ENCODE measurements at places on chromosomes 11 and 22. TPM values are rescaled to one million over a fixed set of nuclear protein-coding genes. Genes with fewer than 3 reads are reported as not detected.

- peaks cover 9% of the 10 kb centered on the region for H3K4me1 ChIP-seq
- no peaks in the 10 kb centered on the region for H3K36me3 ChIP-seq
- H3K27ac ChIP-seq: no peak overlapping the region
- no peaks in the 10 kb centered on the region for H3K27me3 ChIP-seq
Measured at GRCh38 chr11:20038412-20038811, 121.9 kb downstream of the DBX1 start.

GRCh38 chr11:70371241-70371640, 27.1 kb upstream of the CTTN start:
- peaks cover 25% of the 10 kb centered on the region for H3K36me3 ChIP-seq
- H3K4me3 ChIP-seq: no peak overlapping the region
- no peak for DNase-seq
- H3K4me1 ChIP-seq: no peaks in the 10 kb centered on the region

GRCh38 chr22:47835726-47836125, 1073.3 kb downstream of the TBC1D22A start:
- no peaks in the 10 kb centered on the region for H3K4me1 ChIP-seq

DNA sequence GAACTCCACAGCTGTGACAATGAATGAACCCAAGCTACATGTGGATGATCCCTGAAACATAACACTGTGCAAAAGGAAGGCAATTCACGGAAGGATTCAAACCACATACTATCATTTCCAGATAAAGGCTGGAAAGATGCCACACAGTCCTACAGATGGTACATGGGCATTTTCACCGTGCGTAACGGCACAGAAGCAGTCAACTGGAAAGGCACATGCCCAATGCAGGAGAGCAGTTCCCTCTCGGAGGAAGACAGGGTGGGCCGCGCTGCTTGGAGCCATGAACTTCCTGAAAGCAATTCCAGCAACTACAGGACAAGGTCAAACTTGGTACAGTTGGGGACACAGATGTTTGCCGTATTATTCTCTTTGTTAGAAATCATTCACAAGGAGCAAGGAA, 103.7 kb downstream of the SHANK2 start:
- H3K4me3 ChIP-seq: no peak overlapping the region
- DNase-seq: no peak
- H3K36me3 ChIP-seq: no peaks in the 10 kb centered on the region
- no peaks in the 10 kb centered on the region for H3K27me3 ChIP-seq

The XKR3 gene
- not detected for total RNA-seq

DNA sequence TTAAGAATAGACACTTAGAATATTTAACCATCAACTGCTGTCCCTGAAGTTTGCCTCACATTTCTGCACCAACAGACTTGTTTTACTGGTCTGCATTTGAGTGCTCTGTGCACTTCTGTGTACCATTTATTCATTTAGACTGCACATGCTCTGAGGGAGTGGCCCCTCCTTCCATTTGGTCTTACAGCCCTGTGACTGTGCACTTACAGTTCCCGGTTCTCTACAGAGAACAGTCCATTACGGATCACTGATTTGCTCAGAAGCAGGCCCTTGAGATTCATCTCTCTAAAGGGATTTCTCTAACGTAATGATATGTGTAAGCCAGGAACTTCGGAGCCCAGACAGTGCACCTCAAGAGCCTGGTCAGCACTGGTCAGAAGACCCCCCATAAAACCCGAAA, 247.3 kb upstream of the BLID start:
- H3K4me1 ChIP-seq: no peaks in the 10 kb centered on the region
- no peak overlapping the region for H3K4me3 ChIP-seq
- H3K27ac ChIP-seq: no peak overlapping the region
- DNase-seq: no peak
- no peaks in the 10 kb centered on the region for H3K36me3 ChIP-seq

DNA sequence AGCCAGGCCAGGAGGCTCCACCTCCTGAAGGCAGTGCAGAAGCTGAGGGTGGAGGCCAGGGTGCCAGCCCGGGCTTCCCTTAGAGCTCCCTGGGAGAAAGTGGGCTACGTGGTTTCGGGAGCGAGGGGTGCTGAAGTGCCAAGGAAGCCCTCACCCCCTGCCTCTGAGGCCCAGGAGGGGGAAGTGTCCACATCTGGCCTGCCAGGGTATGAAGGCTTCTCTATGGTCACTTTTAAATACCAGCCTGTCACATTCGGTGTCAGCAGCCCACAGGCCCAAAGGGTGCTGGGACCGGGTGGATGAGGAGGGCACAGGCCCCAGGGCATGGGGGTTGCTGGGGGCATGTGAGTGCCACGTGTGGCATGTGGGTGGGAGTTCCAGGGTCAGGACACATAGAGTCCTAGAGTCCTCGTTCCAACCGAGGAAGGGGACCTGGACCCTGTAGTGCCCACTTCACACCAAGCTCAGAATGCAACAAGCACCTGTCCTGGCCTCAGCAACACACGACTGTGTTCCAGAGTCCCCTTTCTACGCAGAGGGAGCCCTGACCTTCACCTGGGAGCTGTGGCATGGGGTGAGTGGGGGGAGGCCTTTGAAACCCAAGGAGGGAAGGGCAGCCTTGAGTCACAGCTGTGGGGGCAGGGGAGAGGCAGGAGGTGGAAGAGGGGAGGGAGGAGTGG, 1.7 kb downstream of the SHISA8 start:
- no peaks in the 10 kb centered on the region for H3K36me3 ChIP-seq
- peaks cover 8% of the 10 kb centered on the region for H3K4me1 ChIP-seq
- no peak for DNase-seq
- H3K4me3 ChIP-seq: no peak overlapping the region

DNA sequence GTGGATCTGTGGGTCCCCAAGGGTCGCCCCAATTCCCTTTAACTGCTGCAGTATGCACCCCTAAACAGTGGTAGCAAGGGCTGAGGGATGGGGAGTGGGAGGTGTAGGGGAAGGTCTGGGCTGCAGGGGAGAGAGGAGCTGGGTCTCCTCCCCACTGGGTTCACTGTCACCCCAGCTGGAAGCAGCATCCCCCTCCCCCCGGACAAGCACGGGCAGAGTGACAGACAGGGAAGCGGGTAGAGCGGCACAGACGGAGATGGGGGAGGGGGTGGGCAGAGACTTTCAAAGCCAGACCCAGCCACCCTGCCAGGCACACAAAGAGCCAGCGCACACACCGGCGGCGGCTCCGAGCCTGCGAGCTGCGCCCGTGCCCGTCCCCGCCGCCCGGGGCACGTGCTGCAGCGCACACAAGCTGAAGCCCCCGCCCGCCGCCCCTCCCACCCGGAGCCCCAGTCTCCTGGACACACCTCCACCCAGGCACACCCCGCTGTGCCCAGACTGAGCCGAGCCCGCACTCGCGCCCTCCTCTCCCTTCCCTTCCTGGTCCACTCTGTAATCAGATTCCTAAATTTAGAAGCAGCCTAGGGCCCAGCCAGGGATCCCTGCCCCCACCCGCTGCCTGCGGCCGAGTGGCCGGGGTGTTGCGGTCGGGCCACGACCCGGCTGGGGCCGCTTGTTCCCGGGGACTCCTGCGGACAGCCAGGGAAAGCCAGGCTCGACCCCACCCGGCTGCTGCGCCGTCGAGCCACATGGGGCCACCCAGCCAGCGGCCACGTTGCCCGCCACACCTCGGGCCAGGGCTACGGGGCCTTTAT, 935 bp upstream of the RCOR2 start:
- peak overlapping the region; percentile 20 for H3K4me3 ChIP-seq
- peak; percentile 59 for DNase-seq
- H3K27ac ChIP-seq: peak overlapping the region; percentile 35
- H3K4me1 ChIP-seq: peaks cover 15% of the 10 kb centered on the region

The CTTN gene
- total RNA-seq: 130 TPM

DNA sequence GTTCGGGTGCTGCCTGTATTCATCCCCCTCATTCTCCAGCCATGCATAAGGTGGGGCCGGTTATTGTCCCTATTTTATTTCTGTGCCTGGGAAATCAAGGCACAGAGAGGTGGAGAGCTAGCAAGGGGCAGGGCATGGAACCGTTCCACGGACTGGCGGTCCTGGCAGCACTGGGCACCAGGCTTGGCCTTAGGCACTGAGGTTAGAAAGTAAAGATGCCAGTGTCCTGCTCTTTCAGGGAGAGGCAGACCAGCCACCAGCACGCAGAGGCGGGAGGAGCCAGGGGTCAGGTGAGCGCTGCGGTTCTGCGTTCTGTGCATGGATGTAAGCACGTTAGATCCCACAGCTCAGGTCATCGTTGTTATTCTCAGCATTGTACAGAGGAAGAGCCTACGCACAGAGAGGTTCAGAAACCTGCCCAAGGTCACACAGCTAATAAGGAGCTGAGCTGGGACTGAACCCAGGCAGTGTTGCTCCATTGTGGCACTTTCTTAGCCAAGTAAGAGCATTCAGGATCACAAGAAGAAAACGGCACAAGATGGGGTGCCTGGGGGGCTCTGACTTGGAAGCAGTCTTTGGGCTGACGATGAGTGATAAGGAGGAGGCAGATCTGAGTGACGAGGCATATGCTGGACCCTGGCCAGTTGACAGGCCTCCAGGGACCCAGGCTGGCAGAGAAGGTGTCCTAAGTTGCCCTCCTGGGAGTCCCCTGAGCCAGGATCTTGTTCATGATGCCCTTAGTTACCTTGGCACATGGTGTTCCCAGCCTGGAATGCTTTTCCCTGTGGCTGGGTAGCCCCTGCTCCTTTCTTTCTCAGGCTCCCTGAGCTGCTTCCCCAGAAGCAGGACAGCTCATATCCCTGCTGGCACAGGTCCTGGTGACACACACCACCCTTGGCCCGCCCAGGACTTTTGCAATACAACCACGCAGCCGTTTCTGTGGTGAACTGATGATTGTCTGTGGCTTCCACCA, 41.1 kb downstream of the OSBPL5 start:
- no peaks in the 10 kb centered on the region for H3K4me1 ChIP-seq
- H3K36me3 ChIP-seq: no peaks in the 10 kb centered on the region
- DNase-seq: peak; percentile 41
- no peaks in the 10 kb centered on the region for H3K27me3 ChIP-seq

GRCh38 chr11:6437993-6438392, 2.8 kb downstream of the HPX start:
- no peaks in the 10 kb centered on the region for H3K36me3 ChIP-seq
- H3K4me3 ChIP-seq: no peak overlapping the region
- no peak overlapping the region for H3K27ac ChIP-seq
- DNase-seq: no peak
- H3K27me3 ChIP-seq: no peaks in the 10 kb centered on the region

DNA sequence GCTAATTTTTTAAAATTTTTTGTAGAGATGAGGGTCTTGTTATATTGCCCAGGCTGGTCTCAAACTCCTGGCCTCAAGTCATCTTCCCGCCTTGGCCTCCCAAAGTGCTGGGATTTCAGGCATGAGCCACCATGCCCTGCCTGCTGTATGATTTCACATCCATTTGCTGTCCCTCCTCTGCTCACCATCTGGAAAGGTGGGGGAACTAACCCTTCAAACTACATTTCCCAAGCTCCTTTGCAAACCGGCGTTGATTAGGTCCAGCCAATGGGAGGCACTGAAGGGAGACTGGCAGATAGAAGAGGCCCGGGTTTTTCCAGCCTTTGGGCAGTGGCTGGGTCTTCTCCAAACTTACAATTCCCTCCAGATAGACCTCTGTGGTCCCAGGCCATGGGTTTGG, 19.3 kb downstream of the RFPL1 start:
- no peaks in the 10 kb centered on the region for H3K36me3 ChIP-seq
- no peak for DNase-seq
- H3K27me3 ChIP-seq: no peaks in the 10 kb centered on the region
- H3K4me1 ChIP-seq: no peaks in the 10 kb centered on the region
- H3K27ac ChIP-seq: no peak overlapping the region

The RAB38 gene
- total RNA-seq: 1.7 TPM

The DEFB131B gene
- not detected for total RNA-seq

The TSGA10IP gene
- total RNA-seq: not detected

Measured in pancreas (tissue), 10 donors.